Posterior vena cava (tissue), 2 donors: ENCODE measurements at places on chromosomes 3 and 15.

- DNase-seq: peak; percentile 20
These were observed 138.8 kb downstream of the SMAD6 start for GRCh38 chr15:66840615-66841390.

GRCh38 chr3:31695280-31696008, 162.7 kb downstream of the STT3B start:
- DNase-seq: no peak

DNA sequence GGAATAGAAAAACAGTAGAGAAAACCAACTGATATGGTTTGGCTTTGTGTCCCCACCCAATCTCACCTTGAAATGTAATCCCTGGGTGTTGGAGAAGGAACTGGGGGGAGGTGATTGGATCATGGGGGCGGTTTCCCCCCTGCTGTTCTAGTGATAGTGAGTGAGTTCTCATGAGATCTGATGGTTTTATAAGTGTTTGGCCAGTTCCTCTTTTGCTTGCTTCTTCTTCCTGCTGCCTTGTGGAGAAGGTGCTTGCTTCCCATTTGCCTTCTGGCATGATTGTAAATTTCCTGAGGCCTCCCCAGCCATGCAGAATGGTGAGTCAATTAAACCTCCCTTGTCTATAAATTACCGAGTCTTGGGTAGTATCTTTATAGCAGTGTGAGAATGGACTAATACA, 48.4 kb downstream of the EOMES start:
- no peak for DNase-seq

DNA sequence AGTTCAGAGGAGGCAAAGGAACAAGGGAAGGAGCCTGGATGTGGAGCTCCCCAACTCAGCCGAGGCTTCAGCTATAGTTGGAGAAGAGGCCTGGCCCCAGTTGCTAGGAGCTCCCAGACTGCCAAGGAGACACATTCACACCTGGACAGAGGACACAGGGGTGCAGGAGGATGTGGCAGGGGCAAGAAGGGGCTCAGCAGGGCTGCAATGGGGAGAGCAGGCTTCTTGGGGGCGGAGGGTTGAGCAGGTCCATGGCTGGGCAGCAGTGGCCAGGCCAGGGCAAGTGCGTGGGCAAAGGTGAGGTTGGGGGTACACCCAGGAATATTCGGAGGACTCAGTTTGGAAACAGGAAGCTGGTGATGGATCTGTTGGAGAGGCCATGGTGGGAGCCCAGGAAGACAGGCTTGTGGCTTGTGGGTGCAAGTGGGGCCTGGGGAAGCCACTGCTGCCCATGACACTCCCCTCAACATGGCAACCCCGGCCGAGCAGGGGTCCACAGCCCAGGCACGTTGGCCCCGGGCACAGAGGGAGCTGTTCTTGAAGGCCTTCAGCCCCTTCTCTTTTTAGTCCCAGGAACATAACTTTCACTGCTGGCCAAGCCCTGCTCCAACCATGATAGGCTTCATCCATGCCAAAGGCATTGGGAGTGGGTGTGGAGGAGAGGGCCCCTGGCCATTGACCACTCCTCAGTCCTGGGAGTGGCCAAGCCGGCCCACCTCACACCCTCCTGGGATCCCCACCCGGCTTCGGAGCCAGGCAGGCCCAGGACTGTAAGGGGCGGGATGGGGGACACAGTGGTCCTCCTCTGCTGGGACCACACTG, 33.3 kb downstream of the TSPAN3 start:
- peak; percentile 76 for DNase-seq

DNA sequence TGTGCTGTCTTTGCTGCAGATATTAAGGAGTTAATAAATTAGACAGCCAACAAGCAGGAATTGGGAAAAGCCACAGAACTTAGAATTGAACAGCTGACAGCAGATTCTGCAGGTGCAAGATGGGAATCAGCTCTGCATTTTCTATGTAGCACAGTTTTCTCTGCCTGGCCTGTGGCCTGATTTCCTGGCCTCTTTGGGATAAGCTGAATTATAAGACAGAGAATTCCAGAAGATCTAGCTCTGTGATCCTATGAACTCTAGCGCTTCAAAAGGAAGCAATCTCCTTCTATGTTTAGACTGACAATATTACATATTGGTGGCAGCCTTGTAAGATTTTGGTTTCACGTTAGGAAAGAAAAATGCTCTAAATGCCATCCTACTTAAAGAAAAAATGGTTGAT, 24.0 kb upstream of the SOX2 start:
- no peak for DNase-seq

DNA sequence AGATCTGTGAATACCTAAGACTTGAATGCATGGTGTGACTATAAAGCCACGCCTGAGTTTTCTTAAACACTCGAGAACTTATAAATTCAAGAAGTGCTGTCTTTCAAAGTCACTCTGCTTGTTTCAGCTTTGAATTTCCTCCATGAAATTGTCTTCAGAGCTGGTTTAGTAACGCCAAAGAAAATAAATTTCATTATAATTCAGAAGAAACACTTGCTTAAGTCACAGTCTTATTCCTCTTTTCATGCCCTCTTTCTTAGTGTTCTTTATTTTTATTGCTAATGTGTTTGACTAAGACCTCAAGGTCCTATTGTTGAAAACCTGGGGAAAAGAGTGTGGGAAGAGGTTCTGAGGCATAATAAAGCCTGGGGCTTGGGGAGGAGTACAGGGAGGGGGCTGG, 3.3 kb upstream of the RCN2 start:
- DNase-seq: no peak

DNA sequence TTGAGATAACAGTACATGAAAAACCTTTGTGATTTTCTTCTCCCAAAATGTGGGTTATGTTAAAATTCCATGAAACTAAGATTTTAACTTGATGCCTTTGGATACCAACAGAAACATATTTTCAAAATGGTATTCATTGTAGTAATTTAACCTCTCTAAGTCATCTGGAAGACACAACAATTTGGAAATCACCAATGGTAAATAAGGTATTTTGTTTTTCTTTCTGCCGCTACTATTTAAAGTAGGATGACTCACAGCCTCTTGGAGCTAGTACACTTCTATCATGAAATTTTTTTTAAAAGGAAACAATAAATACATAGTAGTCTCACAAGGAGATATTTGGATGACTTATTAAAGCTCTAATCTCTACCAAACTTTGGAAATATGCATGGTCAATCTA, 291.6 kb upstream of the VEPH1 start:
- no peak for DNase-seq

- no peak for DNase-seq
These were observed 27.5 kb downstream of the DAG1 start for GRCh38 chr3:49497606-49498005.

GRCh38 chr3:138344754-138345153, 3.6 kb upstream of the MRAS start:
- DNase-seq: no peak

DNA sequence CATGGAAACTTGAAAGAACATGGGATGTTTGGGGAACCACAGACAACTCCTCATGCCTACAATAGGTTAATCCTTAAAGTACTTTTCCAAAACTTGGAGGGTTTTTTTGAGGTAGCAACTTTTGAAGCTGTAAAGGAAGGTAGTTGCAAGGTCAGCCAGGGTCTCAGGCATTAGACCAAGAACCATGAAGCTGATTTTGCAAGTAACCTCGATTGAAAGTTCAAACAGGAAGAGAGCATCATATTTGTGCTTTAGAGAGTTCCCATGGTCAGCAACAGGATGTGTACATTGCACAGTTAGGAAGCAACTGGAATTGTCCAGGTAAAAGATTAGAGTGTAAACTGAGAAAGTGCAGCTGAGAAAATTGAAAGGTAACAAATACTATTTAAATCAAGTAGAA, 199.8 kb upstream of the NR2F2 start:
- no peak for DNase-seq

GRCh38 chr3:108114423-108115065, 23.7 kb upstream of the CD47 start:
- DNase-seq: no peak

GRCh38 chr3:97694876-97695275, 69.7 kb upstream of the ARL6 start:
- DNase-seq: no peak

DNA sequence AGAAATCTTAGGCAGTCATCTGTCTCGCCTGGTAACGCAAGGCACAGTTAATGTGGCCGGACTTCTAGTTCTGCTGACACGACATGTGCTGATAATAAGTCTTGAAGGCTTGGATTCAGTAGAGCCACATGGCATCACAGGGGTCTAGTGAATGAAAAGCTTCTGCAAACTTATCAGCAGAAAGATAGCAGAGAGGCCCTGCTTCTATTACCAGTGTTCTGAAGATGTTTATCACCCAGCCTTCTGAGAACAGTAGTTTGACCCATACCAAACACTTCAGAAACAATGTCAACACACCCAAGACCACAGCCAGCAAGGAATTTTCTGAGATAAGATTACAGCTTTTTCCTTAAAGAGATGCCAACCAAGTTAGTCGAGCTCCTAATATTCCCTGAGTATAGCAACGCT, 102.7 kb upstream of the UMPS start:
- DNase-seq: no peak

DNA sequence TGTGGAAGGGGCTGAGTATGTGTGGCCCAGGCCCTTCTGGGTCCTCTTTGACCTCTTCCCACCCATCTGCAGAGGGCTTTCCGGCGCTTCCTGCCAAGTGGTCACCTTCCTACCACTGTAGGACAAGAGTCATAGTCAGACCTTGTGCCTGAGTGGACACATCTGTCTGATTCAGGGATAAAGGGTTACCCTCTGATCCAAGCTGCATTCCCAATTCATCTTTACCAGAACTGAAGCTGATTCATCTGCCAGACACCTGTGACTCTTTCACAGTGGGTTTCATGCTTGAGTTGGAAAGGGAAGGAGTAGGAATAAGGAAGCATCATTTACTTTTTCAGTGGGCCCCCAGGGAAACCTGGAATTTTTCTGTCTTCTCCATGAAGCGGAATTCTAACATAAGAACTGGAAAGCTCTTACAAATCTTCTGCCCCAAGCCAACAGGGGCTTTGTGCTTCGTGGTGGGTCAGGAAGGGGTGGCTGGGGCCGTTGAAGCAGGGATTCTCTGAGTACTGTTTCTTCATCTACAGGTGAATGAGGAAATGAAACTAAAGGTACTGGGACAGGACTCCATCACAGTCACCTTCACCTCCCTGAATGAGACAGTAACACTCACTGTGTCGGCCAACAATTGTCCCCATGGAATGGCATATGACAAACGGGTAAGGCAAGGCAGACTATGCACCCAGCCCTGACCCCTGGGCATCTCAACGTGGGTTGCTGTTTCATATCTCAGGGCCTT, 46.4 kb downstream of the C3orf20 start:
- no peak for DNase-seq

- no peak for DNase-seq
These were observed 90.0 kb downstream of the ANKRD28 start for GRCh38 chr3:15707779-15708178.

- no peak for DNase-seq
These were observed 2.3 kb upstream of the CDIN1 start for GRCh38 chr15:36577082-36577481.

DNA sequence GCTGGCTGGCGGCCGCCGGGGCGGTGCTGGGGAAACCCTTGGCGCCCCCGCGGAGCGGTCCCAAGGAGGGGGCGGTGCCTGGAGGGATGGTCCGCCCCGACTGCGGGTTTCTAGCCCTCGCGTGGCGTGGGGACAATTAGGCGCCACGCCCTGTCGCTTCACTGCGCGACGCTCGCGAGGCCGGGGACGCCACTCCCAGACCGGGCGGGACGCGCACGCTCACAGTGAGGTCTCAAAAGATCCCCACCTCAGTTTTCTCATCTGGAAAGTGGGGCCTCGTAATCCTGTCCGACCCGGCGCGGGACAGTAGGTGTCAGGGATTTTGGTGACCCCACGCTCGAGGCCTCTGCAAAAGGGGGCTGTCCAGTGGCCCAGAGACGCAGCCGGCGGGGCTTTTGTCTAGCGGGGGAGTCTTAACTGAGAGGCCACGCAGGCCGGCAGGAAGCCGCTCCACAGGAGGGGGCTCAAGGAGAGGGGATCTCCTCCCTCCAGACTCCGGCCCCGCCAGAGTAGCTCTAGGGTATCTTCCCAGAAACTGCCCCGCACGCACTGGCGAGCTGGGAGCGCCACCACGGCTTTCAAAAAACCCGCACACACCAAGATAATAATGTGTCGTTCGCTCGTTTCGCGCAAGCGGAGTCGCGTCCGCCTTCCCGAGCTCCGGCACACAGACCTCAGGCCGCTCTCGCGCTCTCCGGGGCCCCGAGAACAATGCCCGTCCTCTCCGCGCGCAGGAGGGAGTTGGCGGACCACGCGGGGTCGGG, 710 bp upstream of the CLK3 start:
- peak; percentile 94 for DNase-seq

- no peak for DNase-seq
These were observed 185.2 kb downstream of the RPLP1 start for GRCh38 chr15:69637818-69638217.

DNA sequence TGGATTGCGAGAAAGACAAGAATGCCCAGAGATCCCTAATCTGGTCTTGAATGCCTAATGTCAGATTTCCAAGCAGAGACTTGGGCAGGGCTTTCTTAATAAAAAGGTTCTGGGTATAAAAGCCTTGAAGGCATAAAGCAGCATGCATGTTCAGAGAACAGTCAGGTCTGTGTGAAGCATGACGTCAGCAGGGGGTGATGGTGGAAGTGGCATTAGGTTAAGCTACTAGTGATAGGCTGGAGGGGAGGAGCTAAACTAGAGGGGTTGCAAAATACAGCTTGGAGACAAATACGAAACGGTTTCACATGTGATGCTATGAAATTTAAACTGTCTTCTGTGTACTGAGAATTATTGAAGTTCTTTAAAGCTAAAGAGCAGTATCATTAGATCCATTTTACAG, 125.6 kb downstream of the VPS8 start:
- DNase-seq: no peak

DNA sequence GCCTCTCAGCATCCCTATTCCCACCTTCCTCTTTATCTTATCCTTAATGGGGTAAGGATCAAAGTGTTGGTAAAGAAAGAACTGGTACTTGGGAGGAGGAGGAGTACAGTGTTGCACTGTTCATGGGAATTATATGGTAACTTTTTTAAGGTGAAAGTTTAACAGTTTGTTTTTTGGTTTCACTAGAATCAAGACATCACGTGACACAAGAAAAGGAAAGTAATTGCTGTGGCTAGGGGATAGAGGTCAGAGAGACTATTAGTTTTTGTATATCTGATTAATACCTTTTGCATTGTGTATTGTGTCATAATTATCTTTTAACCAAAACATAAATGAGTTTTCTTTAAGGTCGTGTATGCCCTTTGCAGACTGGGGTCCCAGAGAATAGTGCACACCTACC, 23.5 kb upstream of the SLC24A5 start:
- DNase-seq: no peak

DNA sequence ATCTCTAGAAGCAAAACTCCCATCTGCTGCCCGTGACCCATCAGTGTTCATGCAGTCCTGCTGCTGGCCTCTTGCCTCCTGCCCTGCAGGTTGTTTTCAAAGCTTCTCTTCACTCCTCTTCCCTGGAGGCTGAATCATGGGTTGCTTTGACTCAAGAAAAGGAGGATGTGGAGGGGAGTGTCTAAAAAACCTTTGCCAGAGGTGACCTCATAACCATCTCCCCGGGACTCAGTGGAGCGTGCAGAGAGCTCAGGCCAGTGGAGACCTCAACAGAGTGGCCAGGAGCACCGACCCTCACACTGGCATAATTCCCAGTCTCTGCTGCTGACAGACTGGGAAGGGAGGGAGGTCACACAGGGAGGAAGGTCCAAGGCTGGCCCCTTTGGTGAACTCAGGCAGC, 60.9 kb upstream of the ITGA11 start:
- no peak for DNase-seq
